ENCODE measurements at places on chromosomes 16 and 17.

GRCh38 chr16:25868706-25869370, 177.1 kb downstream of the HS3ST4 start:
- DNase-seq, result no peak

DNA sequence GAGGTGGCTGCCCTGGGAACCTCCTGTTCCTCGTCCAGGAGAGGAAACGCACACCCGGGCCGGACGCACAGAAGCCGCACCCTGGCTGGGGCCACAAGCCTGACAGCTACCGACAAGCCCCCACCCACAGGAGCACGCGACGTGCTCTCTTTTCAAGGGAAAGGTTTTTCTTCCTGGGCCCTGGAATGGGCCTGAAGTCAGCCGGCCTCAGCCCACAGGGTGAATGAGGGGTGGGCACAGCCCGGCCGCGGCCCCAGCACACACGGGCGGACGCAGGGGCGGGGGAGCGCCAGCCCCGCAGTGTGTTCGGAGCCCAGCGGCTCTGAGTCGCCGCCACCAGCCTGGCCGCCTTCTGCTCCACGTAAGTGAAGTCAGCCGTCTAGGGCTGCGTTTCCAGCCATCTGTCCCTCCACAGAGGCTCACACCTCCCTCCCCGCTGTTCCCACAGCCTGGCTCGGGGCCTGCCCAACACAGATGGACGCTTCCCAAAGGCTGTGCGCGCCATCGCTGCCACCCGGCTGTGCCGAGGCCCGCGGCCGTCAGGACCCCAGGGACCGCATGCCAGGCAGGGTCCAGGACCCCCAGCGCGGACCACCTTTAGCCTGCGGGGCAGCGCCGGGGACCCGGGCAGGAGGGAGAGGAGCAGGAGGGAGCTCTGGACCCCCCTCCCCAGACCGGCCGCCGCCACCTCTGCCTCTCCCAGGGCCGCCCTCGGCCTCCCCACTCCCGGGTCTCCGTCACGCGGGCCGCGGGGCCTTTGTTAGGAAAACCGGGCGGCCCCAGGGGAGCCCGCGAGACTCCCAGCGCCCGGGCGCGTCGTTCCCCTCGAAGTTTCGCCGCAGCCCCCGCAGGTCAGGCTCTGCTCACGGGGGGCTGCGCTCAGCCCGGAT, 36.8 kb downstream of the CBFA2T3 start:
- no peak for DNase-seq

GRCh38 chr17:4087911-4088693, 54.7 kb downstream of the ZZEF1 start:
- DNase-seq, result no peak

- DNase-seq, result no peak
These were observed 36.4 kb downstream of the CDR2 start for GRCh38 chr16:22337849-22338635.

- no peak for DNase-seq
These were observed 33.7 kb downstream of the TOM1L2 start for GRCh38 chr17:17938388-17939107.

DNA sequence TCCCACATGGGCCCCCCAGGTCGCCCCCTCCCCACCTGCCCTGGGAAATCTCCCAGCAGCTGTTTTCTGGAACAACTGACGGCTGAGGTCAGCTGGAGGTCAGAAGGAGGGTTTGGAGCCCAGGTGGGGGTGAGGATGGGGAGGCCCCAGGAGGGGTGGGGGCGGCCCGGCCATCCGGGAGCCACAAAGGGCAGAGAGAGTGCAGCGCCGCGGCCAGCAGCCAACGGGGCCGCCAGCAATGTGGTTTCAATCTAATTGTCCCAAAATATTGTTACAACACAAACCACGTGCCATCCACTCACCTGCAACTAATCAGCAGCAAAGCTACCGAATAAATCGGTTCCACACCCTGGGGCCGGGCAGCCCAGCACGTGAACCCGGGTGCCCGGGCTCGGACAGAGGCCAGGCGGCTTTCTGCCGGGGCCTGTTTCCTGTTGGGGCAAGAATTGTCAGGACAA, 28.3 kb upstream of the SLC38A10 start:
- no peak for DNase-seq

DNA sequence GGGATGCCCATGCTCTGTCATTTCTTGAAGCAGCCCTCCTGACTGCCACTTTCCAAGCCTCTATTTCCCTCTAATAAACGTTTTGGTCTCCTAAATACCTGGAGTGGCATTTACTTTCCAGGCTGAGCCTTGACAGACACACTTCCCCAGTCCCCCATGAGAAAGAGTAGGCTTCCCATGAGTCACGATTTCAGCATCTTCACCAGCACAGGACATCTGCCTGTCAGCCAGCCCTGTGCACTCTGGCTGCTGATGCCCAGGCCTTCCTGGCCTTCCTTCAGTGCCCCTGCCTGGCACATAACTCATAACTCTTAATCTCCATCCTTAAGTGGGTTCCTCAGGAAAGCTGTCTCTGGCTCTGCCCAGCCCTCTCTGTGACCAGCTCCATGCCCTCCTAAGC, 30.8 kb upstream of the GAS7 start:
- DNase-seq, result no peak

DNA sequence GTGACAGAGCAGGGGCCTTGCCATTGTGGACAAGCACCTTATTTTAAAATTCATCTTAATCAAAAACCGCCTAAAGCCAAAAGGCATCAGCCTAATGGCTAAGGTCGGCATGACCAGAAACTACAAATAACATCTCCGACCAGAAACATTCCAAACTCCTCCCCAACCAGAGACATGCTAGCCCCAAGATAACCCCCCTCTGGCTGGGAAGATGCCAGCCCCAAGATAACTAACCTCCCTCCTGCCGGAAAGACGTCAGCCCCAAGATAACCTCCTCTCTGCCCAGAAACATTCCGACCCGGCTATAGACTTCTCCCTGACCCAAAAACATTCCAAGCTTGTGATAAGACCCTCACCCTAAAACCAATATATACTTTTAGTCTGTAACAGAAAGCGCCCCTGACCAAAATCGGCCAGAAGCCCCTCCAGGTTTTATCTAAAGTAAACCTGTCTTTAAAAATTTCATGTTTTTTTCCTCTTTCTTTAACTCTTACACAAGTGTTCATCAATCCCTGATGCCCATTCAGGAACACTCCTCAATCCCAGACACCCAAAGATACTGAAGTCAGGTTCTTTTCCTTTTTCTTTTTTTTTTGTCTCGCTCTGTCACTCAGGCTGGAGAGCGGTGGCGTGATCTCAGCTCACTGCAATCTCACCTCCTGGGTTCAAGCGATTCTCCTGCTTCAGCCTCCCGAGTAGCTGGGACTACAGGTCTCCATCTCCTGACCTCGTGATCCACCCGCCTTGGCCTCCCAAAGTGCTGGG, 32.7 kb downstream of the TLE7 start:
- no peak for DNase-seq

DNA sequence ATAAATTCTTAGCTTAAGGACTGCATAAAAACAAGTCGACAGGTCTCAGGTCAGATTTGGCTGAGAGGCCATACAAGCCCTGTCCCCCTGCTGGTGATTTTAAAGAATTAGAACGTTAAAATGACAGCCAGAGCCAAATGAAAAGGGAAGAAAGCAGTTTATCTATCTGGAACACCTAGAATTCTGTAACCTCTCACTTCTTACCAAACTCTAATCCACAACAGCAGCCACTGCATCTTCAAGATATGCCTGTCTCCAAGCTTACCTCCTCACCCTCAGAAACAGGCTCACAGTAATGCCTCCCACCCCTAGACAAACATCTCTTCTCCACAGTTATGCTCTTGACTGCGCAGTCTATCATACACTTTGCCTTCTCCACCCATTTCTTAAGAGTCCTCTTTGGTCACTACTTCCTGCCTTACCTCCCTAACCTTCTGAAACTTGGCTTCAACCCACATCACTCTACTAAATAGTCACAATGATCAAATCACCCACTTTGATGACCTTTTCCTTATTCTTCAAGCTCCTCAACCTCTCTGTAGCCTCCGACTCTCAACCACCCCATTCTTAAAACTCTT, 14.2 kb downstream of the ANKFY1 start:
- DNase-seq, result no peak

GRCh38 chr17:50289278-50289677, 15.0 kb downstream of the TMEM92 start:
- DNase-seq, result no peak

DNA sequence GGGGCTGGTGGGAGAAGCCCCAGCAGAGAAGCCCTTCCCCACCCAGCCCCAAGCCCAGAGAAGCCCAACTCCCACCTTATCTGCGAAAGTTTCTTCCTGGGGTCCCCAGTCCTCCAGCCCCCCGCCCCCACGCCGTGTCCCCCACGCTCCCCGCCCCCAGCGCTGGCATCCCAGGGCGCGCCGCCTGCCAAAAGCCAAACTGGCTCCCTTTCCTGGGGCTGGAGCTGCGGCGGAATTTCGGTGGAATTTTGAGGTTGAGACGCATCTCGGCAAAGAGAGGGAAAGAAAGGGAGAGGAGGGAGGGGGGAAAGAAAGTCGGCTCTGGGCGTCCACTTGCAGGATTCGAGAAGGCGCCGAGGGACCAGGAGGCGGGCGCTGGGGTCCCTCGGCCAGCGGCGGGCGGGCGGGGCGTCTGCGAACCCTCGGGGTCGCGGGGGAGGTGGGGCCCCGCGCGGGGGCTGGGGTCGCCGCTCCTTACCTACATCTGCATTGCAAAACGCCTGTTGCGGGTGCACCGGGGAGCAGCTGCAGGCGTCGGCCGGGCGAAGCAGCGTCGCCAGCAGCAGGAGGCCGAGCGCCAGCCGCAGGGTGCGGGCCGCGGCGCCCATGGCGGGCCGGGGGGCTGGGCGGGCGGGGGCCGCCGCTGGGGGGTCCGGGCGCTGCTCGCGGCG, 571 bp downstream of the TIMP2 start:
- DNase-seq, result no peak

DNA sequence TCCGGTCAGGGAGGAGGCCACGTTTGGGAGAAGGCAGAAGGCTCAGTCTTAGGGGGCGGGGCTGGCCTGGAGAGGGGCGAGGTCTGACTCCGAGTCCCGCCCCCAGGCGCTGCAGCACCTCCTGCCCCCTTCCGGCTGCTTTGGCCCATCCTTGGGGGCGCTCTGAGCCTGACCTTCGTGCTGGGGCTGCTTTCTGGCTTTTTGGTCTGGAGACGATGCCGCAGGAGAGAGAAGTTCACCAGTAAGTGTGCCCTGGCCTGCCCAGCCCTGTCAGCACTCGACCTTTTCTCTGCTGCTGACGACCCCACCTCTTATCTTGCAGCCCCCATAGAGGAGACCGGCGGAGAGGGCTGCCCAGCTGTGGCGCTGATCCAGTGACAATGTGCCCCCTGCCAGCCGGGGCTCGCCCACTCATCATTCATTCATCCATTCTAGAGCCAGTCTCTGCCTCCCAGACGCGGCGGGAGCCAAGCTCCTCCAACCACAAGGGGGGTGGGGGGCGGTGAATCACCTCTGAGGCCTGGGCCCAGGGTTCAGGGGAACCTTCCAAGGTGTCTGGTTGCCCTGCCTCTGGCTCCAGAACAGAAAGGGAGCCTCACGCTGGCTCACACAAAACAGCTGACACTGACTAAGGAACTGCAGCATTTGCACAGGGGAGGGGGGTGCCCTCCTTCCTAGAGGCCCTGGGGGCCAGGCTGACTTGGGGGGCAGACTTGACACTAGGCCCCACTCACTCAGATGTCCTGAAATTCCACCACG, 1.5 kb downstream of the TNFRSF12A start:
- peak; percentile 70 for DNase-seq

DNA sequence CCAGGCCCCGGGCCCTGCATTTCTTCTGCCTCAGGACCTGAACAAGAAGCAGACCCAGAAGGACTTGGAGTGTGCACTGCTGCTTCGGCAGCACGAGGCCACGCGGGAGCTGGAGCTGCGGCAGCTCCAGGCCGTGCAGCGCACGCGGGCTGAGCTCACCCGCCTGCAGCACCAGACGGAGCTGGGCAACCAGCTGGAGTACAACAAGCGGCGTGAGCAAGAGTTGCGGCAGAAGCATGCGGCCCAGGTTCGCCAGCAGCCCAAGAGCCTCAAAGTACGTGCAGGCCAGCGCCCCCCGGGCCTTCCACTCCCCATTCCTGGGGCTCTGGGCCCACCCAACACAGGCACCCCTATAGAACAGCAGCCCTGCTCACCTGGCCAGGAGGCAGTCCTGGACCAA, 9.2 kb downstream of the HIRIP3 start:
- DNase-seq, result no peak

All from activated CD8-positive, alpha-beta memory T cell treated with anti-CD3 and anti-CD28 coated beads for 48 hours (primary cell).